Fibroblast of upper back skin (primary cell): ENCODE measurements at places on chromosomes 7 and 10.

DNA sequence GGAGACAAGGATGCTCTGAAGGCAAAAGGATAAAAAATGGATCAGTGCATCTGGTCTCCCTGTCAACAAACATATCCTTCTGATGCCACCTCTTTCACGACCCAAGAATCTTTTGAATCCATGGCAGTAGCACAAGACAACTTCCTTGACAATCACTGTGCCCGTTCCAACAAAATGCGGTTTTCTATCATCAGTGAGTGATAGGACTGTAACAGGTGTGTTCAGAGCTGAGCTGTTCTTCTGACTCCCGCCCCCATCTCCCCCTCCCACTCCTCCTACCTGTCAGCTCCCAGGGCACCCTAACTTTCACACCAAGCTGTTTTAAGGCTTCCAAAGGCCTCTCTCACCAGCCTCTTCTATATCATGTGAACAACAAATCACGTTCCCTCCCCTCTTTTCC lies 74.8 kb downstream of the PARD3 start:
- no peak for DNase-seq

DNA sequence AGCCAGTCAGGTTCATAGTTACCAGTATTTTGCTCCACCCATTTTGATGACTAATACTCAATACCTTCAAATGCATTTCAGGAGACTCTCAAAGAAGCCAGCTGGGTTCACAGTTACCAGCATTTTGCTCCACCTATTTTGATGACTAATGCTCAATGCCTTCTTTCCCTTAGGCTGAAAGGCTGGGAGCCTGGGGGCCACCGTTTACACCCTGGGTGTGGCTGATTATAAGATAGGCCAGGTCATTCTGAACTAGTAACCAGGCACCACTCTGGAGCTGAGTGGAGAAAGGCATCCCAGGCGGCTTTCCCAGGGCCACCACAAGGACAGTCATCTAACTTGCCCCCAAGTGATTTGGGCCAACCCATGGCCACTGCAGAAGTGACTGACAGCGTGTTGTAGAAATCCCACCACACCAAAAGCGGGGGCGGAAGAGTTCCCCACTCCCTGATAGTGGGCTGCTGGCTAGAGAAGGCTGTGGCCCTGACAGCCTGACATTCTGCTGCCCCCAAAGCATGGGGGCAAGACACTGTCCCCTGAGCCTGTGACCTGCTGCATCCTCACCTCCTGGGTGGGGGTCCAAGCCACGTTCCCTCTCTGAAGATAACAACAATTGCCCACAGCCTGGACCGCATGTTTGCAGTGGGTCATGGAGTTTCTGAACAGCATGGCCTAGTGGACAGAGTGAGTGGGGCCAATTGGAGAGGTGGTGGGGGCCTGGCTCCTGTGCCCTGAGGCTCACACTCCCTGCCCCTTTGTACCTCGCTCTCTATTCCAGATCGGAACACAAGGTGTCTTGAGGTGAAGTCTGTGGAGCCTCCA lies 23.0 kb upstream of the ZNF488 start:
- peak; percentile 74 for DNase-seq

- peak; percentile 46 for DNase-seq
These were observed 19.5 kb upstream of the GALNT17 start for GRCh38 chr7:71112436-71112835.

DNA sequence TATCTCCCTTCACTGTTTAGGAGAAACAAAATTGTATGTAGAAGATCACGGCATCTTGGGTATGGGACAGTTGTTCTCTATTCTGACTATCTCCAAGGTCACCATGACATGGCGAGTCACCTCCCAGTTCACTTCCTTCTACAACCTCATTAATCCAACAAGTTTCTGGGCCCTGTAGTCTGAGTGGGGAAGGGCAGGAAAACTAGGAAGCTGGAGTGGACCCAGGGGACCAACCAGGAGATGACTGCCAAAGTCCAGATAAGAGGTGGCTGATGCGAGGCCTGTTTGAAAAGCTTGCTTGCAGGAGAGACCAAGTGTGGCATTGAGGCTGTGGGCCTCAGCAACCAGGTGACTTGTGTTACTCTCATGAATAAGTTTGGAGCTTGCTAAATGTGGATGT lies 584.9 kb downstream of the TNS3 start:
- DNase-seq: no peak

DNA sequence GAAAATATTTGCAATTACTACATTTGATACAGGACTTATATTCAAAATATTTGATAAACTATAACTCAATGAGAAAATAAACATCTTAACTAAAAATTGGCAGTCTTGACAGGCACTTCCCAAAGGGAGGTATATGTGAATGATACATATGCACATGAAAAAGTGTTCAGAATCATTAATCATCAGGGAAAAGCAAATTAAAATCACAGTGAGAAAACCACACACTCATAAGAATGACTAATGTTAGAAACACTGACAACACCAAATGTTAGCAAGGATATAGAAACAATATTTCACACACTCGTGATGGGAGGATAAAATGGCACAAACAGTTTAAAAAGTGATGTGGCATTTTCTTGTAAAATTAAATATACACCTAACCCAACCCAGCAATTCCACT lies 4.1 kb upstream of the VPS26A start:
- no peak for DNase-seq
